ENCODE measurements at places on chromosomes 5 and 9.

DNA sequence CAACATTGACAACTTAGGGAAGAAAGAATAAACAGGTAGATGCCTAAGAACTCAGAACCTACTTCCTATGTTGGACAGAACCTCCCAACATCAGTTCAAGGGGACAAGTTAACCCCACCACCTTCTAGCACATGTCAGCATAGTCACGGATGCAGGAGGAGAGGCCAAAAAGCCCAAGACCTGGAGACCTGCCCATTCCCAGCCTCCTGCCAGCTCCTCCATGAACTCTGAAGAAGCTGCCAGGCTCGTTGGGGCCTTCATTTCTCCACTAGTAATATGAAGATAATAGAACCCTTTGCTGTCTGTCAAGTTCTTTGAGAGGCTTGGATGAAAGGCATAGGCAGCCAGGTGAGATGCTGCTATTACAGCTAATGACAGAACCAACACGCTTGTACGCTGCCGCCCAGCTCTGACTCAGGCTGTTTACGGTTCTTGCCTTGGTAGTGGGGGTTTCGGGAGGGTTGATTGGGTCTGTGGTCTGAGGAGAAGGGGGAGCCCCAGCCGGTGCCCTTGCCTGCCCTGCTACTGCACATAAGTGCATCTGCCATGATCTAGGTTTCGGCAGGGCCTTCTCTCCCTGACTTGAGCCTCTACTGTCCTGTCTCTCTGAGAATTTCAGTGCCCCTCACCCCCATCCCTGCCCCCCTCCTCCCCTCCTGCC lies 82.2 kb downstream of the NRG2 start:
- no peak for DNase-seq

- DNase-seq = no peak
Measured at GRCh38 chr9:5643005-5643624, 14.2 kb downstream of the RIC1 start.

DNA sequence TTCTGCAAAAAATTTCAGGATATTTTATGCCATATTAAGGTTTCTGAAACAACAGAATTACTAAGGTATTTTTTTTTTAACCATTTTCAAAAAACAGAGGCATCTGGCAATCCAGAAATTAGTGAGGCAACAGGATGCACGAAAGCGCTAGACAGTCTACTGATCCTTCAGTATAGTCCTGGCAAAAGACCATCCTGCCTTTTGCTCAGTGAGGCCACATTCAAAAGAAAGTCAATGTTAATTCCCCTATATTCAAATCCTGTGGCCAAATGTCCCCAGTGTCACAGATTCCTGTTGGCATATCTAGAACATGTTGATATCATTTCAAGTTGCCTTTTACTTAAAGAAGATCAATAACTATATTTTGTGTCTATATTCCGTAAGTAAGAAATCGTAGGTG lies 13.1 kb upstream of the NFIB start:
- DNase-seq = no peak

DNA sequence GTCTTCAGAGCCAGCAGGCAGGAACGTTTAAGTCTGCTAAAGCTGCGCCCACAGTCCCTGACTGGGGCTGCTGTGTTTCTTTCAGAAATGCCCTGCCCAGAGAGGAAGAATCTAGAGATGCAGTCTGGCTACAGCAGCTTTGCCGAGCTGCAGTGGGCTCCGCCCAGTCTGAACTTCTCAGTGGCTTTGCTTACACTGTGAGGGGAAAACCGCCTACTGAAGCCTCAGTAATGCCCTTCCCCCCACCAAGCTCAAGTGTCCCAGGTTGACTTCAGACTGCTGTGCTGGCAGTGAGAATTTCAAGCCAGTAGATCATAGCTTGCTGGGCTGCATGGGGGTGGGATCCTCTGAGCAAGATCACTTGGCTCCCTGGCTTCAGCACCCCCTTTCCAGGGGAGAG lies 78.4 kb downstream of the SREK1 start:
- no peak for DNase-seq

DNA sequence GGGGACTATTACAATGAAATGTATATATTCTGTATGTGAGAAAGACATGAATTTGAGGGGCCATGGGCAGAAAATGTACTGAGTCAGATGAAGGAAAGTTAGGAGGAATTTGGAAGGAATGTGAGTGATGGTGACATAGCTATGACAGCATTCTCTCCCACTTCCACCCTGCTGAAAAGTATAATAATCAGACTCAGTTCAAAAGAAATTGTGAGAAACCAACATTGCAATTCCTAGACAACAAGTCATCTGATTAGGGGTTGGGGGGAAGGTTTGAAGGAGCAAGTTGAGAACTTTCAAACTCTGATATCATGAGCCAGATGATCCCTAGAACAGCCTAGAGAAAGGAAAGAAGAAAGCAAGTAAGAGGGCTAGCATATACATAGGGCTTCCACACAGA lies 370.6 kb downstream of the DMRTA1 start:
- no peak for DNase-seq

GRCh38 chr9:107409581-107410389 lies 79.8 kb downstream of the KLF4 start:
- no peak for DNase-seq

DNA sequence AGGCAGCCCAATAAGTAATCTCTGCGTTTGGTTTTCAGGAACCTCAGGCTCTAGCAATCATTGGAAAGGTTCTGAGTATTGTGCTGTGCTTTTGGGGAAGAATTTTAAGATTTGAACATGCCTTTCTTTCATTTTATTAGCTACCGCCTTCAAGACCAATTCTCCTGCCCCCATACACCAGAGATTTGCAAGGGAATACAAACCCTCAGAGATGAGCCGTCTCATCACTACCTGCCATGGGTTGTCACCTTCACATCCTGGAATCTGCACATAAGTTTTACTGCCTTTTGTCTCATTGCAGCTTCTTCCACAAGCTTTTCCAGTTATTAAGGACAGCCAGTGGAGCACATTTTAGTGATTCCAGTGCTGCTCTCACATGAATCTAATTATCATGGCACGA lies 11.7 kb upstream of the TMED7 start:
- DNase-seq = no peak

DNA sequence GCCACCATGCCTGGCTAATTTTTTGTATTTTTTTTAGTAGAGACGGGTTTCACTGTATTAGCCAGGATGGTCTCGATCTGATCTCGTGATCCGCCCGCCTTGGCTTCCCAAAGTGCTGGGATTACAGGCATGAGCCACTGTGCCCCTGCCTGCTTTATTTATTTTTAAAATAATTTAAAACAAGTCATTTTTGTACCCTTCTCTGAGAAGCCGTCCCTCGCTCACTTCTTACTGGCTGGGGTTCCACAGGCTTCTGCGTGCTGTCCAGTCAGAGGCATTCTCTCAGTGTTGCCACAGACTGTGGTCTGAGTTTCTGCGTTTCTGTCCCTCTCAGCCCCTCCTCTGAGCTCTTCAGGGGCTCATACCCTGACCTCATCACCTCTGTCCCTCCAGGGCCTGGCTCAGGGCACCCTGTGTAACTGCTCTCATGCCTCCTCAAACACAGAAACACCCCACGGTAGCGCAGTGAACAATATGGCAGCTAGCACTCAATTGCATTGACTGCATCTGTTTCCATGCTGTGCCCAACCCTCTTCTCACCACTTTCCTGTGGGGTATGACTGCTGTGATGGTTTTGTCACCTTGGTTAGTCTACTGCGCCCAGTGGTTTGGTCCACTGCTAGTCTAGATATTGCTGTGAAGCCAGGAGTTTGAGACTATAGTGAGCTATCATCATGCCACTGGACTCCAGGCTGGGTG lies 44.3 kb upstream of the SH3PXD2B start:
- no peak for DNase-seq

GRCh38 chr5:59275510-59276324 lies 617.8 kb downstream of the PDE4D start:
- DNase-seq = no peak

GRCh38 chr9:70813141-70813540 lies 308.3 kb downstream of the TRPM3 start:
- no peak for DNase-seq

GRCh38 chr5:169609716-169610115 lies 26.1 kb downstream of the SPDL1 start:
- DNase-seq = no peak

- DNase-seq = no peak
Measured at GRCh38 chr9:79946712-79947111, 374.9 kb downstream of the TLE4 start.

GRCh38 chr5:81924442-81924841 lies 47.4 kb upstream of the ATG10 start:
- no peak for DNase-seq

GRCh38 chr9:123678038-123678877 lies 251.7 kb downstream of the DENND1A start:
- no peak for DNase-seq

- no peak for DNase-seq
Measured at GRCh38 chr5:154346427-154346826, 99.4 kb upstream of the SAP30L start.

- DNase-seq = no peak
Measured at GRCh38 chr5:69043655-69043996, 50.2 kb upstream of the SLC30A5 start.
